ENCODE measurements at places on chromosomes 1 and 21.

GRCh38 chr1:1171161-1171545 lies 2.5 kb upstream of the TTLL10 start:
- DNase-seq = no peak

DNA sequence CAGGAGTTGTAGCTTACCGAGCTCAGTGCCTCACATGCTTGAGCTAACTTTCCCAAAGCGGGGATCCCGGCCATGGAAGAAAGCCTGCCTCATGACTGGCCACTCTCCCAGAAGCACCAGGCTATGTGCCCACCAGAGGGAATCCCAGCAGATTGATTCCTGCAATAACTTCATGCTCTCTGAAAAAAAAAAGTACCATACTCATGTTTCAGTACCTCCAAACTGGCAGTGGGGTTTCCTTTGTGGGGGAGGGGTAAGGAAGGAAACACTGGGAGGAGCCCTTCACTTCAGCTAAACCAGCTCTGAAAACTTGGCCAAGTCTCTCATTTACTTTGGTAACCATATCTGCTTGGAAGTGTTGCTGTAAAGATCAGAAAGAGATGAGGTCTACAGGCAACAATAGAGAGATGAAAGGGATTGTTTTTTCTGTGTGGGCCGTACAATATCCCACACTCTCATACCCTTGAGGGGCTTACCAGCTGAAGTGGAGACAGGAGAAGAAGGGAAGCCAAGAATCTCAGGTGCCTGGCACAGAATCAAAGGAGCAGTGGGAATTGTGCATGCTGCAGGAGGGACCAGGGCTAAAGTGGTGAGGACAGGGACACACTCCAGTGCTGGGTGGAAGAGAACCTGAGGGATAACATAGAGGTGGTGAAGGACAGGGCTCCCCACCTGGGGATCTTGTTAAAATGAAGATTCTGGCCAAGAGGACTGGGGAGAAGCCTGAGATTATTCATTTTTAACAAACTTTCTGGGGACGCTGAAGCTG lies 42.4 kb upstream of the TACSTD2 start:
- no peak for DNase-seq

DNA sequence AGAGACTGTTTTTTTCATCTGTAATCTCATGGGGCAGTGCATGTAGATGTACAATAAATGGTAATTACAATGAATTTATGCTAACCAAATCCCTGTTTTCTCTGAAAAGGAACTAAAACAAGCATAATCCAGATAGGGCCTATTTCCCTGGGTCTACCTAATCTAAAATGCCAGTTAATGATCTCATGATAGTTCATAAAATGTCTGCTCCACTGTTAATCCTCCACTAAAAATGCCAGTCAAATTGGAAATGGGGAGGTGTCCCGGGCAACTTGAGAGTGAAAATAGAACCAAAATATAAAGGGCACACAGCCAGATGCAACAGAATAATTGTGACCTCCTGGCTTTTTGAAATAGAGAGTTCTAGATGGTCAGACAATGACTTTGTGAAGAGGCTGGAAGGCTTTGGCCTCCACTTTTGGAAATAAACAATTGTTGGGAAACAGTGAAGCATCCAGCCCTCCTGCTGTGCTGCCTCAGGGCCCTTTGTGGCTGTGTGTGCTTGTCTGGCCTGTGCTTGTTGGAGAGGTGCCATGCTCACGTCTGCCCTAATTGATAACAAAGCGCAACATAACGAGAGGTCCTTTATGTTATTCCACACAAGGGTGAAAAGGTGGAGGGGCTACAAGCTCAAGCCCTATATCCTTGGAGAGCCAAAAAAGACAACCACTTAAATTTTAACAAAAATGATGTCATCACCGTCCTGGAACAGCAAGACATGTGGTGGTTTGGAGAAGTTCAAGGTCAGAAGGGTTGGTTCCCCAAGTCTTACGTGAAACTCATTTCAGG lies 97.7 kb downstream of the ATP5PO start:
- DNase-seq = no peak

GRCh38 chr1:209403921-209404320 lies 179.6 kb upstream of the CAMK1G start:
- DNase-seq = no peak

DNA sequence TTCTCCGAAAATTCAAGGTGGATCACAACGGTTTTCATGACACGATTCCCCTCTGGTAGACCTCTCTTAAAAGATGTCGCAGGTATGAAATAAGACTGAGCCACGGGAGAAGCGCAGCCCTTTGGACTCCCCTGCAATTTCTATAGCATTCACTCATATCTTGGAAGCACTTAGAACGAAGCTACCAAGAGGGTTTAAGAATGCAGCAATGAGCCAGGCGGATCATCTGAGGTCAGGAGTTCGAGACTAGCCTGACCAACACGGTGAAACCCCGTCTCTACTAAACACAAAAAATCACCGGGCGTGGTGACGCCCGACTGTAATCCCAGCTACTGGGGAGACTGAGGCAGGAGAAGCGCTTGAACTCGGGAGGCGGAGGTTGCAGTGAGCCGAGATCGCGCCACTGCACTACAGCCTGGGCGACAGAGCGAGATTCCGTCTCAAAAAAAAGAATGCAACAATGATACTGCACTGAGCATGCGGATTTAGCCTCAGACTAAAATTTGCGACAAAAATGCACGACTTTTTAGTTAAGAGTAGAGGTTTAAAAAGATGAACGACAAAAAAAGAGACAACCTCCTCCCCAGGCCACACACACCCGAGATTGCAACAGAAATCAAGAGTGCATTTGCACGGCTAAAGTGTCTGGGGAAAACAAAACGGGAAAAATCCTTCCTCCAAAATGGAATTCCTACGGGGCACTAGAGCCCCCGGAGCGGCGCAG lies 743 bp downstream of the TOMM20 start:
- no peak for DNase-seq

DNA sequence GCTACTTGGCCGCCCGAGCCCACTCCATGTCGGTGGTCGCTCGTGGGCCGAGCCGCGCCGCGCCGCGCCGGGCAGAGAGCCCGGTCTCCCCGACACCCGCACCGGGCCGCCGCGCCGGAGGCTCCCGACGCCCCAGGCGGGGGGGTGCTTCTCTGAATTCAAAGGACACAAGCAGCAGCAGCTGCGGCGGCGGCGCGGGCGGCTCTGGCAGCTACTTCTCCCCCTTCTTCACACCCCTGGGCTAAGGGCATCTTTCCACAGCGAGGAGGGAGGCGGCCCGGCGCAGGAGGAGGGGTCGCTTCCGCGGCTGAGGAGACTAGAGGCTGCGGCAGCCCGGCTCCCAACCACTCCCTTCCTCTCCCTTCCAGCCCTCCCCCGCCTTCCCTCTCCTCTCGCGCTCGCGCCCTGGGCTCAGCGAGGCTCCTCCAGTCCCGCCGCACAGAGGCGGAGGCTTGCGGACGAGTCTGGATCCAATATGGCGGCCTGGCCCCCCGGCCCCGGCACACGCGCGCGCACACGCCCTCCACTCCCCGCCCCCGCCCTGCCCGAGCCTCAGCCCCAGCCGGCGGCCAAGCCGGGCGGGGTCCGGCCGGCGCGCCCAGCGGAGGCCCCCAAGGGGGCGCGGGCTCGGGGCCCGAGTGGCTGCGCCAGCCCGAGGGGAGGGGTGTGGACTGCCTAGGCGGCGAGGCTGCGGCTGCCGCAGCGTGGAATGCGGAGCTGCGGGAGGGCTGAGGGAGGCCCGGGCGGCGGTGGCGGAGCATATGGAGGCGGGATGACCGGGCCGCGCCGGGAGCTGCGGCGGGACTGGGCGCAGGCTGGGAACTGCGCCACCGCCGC lies at the start of gene CDC42BPA:
Gene CDC42BPA (minus strand): TSS at position 477 of the 837 bp plus-strand sequence. CDS start 1,310 bp downstream, outside the sequence.
- DNase-seq = peak; percentile 62

- DNase-seq = no peak
Observed at GRCh38 chr1:30400507-30400906, 322.9 kb downstream of the MATN1 start.

DNA sequence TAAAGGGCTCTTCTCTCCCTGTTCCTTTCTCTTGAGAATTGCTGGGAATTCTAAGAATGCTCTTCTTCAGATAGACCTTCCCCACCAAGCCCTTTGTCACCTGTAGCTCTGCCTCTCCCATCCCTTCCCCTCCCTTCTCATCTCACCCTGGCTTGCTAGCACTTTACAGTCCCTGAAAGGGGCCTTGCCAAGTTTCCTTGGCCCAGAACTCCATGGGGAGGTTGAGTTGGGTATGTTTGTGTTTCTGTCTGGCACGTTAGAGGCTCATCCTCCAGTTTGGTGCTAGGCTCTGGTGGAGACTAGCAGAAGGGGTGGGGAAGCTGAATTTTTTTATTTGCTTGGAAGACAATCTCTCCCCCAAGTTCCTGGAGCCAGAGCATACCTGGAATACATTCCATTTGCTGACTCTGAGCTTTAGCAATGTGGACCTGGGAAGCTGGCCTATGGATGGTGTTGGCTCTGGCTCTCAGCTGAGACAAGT lies 4.9 kb downstream of the CGN start:
- DNase-seq = no peak

- DNase-seq = no peak
Observed at GRCh38 chr21:39867198-39867650, at the start of gene PCP4. Gene PCP4 (plus strand): TSS chr21:39867438. CDS start chr21:39867502, 64 bp downstream.

DNA sequence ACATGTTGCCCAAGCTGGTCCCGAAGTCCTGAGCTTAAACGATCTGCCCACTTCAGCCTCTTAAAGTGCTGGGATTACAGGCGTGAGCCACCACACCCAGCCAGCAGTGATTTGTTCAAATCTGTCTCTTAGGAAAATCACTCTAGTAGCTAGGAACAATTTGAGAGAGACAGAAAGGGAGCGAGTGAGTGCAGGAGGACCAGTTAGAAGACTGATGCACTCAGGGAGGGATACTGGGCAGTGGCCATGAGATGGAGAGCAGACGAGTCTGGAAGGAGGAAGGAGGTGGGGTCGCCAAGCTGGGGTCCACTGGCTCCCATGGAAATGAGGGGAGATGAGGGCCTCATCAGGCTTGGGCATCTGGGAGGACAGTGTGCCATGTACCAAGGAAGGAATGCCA lies 23.6 kb upstream of the SSBP3 start:
- no peak for DNase-seq

- no peak for DNase-seq
Observed at GRCh38 chr1:53066488-53066887, 4.5 kb downstream of the PODN start.

GRCh38 chr1:209937996-209938959 lies at the start of gene SYT14:
Gene SYT14 (plus strand): TSS chr1:209938217. CDS start chr1:209938265, 48 bp downstream.
- peak; percentile 4 for DNase-seq

DNA sequence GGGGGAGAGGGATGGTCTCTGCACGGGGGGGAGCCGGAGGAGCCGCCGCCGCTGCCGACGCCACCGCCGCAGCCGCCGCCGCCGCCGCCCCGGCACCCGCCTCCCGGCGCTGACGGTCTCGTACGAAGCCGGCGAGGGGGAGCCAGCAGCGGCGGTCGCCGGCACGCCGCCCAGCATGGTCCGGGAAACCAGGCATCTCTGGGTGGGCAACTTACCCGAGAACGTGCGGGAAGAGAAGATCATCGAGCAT lies 311 bp downstream of the SPEN start:
- DNase-seq = no peak

DNA sequence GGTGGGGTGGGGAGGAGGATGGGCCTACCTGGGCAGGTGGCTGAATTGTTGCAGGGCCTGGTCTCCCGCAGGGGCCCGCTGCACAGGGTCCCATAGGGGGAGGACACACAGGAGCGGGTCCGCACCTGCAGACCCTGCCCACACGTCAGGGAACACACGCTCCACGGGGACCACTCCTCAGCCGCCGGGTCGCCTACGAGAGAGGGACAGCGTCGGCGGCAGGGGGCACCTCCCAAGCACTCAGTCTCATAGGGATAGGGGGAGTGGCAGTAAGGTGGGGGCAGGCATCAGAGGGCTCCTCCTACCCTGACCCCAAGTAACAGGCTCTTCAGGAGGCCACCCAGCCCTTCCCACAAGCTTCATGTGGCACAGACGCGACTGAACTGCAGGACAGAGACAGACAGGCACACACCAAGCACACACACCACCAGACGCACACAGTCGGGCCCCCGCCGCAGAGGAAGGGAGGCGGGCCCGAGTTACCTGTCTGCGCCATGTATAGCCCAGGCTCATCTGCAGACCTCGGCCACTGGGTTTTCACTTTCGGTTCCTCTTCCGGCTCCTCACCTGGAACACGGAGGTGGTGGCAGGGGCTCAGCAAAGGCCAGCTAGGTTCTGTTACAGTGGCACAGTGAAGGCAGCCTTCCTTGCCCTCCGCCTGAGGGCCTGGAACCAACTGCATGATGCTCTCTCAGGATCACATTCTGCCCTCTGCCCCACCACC lies 19.8 kb downstream of the ADGRB2 start:
- DNase-seq = no peak
